ENCODE measurements at places on chromosomes 12 and 14.
A peak's percentile ranks its signal among the peaks of the same experiment; 100 is the strongest.

GRCh38 chr12:83408851-83409250 is 722.1 kb downstream of the TMTC2 start:
- no peak for DNase-seq

DNA sequence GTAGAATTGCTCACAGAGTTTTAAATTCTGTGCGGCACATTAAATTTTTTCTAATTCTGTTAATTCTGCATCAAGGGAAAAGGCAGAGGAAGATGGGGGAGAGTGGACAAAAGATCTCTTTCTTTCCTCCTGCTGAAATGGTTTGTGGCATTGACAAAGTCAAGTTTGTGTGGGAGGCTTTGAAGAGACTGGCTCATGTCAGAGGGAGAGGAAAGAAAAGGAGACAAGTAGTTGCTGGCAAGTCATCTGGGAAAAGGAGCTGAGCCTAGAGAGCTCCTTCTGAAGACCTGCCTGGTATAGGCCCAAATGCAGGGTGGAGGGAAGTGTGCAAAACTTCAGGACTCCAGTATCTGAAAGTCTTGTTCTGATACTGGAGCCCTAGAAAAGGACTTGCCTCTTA is 36.3 kb downstream of the TTLL5 start:
- no peak for DNase-seq

DNA sequence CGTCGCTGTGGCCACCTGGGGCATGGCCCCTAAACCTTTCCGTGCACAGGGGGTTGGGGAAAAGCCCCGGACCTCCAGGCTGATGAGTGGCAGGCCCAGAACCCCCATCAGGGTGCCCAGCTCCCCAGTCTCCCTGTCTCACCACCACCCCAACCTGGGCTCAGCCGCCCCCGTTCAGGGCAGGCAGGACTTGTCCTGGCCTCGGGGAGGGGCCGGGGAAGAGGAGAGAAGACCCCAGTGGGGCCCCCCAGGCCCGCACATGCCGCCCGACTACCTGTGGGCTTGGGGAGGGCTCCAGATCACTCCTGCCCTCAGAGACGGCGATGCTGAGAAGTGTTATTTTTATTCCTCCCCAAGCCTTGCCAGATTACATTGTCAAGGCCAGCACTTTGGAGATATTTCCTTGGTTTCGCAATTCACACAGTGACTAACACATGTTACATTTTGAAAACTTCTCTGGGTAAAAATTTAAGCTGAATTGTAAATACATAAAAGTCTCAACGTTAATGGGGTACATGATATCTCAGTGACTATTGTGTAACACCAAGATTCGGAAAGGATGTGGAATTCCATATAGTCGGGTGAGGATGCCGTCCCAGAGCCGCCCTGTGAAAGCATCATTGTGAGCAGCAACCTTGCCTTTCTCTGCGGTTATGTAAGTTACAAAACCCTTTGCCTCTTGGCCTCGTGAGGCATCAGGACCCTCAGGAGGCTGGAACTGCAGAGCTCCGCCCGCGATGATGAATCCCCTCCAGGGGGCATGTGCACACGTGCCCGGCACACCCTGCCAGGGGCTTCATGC is 85.6 kb upstream of the DIO3 start:
- peak; percentile 87 for DNase-seq

DNA sequence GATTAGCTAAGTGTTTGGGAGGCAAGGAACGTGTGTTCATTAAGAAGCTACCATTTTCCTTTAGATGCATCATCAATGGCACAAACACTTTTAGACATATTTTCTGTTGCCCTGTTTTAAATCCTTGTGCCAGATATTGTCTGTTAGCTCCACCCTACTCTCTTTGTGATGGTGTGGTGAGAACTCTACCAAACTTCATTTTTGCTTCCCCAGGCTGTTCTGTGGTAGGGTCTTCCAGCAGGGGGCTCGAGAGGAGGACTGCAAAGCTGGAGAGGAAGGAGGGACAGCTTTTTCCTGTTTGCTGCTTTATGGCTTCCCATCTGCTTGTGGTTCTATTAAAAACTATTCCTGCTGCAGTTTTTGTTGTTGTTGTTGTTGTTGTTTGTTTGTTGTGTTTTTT is 23.8 kb upstream of the STRAP start:
- no peak for DNase-seq
